Activated CD8-positive, alpha-beta memory T cell treated with anti-CD3 and anti-CD28 coated beads for 1 hour (primary cell): ENCODE measurements at places on chromosomes 5 and 9.

- DNase-seq, result no peak
Observed at GRCh38 chr5:39190311-39191102, 28.9 kb downstream of the FYB1 start.

DNA sequence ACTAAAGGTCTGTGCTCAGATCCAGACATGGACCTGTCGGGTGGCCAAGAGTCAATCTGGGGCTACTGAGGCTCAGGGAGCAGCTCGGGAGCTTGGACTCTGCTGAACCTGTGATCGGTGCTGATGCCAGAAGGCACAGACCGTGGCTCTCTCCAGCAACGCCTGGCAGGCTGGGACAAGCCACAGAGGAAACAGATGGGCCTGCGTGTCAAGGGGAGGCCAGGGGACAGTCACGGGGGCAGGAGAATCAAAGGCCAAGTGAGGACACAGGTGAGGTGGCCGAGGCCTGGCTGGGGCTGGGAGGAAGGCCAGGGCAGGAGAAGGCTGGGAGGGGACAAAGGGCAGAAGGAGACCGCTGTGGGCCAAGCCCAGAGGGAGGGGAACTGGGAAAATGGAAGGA lies 43.4 kb downstream of the EPB41L4B start:
- DNase-seq, result no peak

- DNase-seq, result no peak
Observed at GRCh38 chr9:126788634-126789349, 16.0 kb upstream of the ZBTB43 start.

DNA sequence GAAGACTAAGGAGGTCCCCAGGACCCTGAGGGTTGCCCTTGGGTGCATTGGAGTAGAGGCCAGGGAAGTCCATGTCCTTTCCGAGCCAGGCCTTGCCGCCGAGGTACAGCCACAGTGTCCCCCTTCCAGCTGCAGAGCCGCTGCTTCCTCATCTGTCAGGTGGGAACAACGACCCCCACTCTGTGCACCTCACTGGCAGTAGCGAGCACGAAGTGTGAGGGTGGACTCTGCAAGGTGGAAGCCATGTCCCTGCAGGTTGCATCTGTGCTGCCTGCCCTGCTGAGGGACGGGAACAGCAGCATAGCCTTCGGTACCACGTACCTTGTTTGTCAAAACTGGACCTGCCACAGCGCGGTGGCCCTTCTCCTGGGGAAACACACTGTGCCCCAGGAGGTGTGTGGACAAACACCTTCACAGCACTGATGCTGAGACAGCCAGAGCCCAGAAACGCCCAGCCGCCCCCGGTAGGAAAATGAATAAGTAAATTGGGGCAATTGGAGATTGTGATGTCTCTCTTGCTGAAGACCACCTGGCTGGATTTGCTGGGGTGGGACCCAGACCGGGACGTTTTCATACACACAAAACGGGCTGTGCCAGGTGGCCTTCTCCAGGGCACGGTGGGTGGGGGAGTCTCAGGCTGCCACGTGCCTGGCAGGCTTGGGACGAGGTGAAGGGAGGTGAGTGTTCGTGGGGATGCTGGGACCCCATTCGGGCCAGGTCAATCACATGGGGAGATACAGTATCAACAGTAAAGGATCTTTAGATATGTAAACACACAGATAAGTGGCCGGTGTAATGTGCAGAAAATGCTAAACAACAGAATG lies 157.3 kb downstream of the RXRA start:
- no peak for DNase-seq

- DNase-seq, result no peak
Observed at GRCh38 chr9:87502391-87503221, 4.9 kb downstream of the DAPK1 start.

GRCh38 chr5:80302636-80303035 lies 17.2 kb upstream of the SPZ1 start:
- DNase-seq, result no peak

DNA sequence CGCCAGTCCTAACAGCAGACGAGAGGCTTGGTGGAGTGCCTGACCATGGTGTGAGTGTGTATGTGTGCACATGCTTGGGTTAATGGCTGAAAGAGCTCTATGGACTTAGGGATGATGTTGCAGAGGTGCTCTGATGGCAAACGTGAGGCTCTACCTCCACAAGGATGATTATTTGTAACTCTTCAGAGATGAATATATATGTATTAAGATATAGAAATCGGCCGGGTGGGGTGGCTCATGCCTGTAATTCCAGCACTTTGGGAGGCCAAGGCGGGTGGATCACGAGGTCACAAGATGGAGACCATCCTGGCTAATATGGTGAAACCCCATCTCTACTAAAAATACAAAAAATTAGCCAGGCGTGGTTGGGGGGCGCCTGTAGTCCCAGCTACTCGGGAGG lies 253.4 kb upstream of the CDH18 start:
- no peak for DNase-seq

GRCh38 chr5:143931476-143931875 lies 119.5 kb downstream of the HMHB1 start:
- no peak for DNase-seq

DNA sequence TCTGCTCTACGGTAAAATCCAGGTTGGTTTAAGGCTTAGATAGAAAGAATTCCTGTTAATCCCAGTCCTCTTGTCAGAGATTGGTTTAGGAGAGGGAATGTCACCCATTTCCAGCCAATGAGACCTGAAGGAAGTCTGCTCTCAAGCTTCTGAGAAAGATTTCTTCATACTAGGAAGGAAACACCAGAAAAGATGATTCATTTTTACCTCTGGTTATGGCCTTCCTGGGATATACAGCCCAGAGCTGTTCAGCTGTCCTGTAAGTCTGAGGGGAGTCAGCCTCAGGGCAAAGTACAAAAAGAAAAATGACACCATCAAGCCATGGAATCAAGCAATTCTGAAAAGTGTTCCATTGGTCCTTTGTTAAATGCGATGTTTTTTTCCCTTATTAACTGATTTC lies 18.6 kb upstream of the CFAP95 start:
- DNase-seq, result no peak
